ENCODE measurements at places on chromosomes 3 and 15.

GRCh38 chr3:81465510-81466200, 295.8 kb downstream of the GBE1 start:
- DNase-seq, result no peak

GRCh38 chr3:186694288-186695032, 22.7 kb upstream of the KNG1 start:
- DNase-seq, result no peak

- DNase-seq, result no peak
Observed at GRCh38 chr3:297585-297984, 101.0 kb downstream of the CHL1 start.

GRCh38 chr15:64090527-64090926, 3.1 kb downstream of the CIAO2A start:
- no peak for DNase-seq

Measured in NCI-H1417 (cell line).